ENCODE measurements at places on chromosomes 6 and 20.

DNA sequence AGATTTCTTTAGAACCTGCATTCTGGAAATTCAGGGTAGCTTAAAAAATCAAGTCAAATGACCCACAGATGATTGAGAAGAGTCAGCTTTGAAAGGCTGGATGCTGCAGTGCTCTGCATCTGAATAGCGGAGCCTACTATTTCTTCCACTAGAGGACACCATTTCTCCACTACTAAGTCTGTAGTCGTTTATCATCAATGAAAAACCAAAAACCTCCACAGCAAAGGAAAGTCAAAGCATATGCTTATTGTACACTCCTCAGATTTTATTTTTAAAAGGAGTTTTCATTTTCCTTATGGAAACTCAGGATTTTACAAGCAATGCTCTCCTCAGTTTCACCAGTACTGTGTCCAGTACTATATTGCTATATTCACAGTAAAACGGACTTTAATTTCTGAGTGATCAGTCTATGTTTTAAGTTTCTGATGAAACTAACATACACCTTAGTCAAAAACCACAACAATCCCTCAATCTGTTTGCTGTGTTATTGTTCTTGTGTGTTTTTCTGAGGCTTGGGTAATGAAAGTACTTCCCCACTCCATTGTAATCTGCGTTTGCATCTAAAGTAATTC lies 50.5 kb upstream of the ENPP5 start:
- DNase-seq: peak; percentile 61

DNA sequence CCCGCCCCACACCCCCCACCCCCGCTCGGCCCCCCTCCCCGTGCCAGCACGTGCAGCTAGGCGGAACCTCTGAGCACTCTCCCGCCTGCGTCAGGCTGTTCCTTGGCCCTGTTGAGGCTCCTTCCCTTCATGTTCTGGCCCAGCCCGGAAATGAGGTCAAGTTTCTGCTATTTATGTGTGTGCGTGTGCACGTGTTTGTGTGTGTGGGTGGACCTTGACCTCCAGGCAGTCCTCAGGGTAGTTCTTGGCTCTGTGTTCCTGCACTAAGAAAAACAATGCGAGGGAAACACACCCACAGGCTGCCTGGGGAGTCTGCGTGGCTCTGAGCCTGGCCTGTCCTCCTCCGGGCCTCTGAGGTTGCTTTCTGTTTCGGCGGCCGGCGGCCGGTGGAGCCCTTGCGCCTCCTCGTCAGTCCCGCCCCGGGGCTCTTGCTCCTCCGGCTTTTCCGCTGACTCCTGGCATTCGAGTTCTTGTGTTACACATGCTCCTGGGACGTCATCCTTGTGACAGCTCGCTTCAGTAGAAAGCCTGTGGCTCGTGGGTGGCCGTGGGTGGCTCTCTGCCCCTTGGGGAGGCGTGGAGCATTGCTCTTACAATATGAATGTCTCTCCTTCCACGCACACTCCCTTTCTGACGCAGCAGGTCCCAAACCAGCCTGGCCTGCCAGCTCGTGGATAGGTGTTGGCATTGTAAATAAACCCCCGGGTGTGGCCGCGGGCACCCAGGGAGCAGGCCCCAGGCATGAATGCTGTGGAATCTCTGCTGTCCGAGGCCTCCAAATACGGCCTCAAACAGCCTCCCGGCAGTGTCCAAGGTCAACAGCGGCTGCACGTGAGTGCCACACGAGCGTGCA lies 10.0 kb downstream of the SLCO4A1 start:
- peak; percentile 94 for DNase-seq

- no peak for DNase-seq
Measured at GRCh38 chr6:53567701-53568100, 22.8 kb upstream of the GCLC start.

GRCh38 chr20:1652960-1653359 lies 4.6 kb downstream of the SIRPG start:
- no peak for DNase-seq

- DNase-seq: no peak
Measured at GRCh38 chr20:39762716-39763115, 800.6 kb downstream of the DHX35 start.

DNA sequence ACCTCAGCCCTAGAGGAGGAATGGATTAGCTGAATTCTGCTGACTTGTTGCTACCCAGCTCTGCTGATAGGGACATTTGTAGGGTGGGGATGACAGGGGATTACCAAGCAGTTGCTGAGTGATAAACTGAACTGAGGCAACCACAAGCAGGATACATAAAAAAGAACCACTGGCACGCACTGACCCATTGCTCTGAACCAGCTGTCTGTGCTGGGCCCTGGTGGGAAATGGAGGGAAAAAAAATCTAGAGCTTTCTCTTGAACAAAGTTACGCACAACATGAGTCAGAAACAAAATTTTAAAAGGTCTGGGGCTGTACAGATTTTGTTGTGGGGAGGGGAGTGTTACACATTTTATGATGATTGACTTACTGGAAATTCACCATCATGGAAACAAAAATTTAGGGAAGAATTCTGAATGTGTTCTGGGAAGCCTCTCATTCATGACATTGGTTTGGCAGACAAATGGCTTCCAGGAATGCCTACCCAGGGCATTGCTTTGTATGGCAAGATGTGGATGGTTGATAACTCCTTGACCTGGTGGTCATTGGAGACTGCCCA lies 37.7 kb downstream of the FOXO3 start:
- DNase-seq: no peak

DNA sequence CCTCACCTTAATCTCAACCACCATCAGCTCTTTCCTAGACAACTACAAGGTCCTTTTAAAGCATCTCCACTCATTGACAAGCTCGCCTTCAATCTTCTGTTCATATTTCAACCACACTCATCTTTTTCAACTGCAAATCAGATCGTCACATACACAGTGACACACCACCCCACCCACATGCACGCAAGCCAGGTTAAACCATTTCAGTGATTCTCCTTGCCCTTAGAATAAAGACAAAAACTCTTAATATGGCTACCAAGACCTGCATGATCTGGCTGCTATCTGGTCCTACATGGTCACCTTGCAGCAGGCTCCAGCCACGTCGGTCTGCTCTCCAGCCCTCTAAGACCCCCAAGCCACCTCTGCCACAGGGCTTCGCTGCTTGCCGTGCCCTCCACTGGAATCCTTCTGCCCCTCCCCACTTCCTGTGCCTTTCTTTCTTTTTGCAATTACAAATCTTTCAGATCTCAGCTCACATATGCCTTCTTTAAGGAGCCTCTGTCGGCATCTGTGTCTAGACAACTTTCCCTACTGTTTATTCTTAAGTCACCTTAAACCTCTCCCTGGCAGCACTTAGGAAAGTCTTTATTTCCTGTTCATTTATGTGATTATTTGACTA lies 507.3 kb upstream of the ARID1B start:
- DNase-seq: no peak

GRCh38 chr6:45586216-45587171 lies 208.8 kb upstream of the SUPT3H start:
- no peak for DNase-seq

DNA sequence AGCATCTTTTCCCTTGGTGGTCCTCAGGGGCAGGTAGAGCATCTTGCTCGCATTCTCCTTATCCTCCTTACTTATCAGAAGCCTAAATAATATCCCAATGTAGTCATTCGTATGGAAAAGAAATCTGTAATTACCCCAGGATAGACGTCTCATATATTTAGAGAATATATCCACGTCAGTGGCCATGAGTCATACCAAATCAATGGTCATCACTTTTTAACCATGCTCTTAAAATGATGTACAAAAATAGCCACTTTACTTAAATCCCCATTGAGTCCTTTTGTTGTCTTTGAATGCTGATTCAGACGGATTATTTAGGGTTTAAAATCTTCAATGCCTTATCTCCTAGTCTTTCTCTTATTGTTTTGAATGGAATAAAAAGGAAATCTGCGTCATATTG lies 231.7 kb upstream of the STXBP5 start:
- no peak for DNase-seq

DNA sequence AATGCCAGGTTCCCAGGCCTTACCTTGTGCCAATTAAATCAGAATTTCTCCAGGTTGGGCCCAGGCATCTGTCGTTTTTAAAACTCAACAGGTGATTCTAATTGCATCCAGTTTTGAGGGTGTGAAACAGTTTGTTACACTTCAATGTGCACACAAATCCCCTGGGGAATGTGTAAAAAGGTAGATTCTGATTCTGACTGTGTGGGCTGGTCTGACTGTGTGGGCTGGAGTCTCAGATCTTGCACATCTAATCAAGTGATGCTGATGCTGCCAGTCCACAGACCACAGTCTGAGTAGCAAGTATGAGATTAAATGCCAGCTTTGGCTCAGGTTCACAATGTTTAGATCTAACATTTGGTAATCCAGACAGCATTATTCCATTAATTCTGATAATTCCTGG lies 12.5 kb upstream of the ETV7 start:
- DNase-seq: no peak

DNA sequence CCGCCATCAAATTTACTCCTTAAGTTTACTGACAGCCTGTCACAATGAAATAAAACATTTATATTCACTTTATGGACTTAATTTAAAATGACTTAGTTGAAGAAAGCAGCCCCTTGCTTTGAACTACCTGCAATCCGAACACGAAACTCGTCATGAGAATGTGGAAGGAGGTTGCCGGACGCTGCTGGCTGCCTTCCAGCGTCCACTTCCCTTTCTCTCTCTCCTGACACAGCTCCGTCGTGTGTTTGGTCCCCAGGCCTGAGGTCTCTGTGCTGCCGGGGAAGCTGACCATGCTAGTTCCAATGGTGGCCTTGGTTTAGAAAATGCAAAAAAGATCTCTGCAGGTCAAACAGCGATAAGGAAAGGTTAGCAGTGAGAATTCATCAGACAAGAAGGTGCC lies 519.7 kb downstream of the CDH26 start:
- no peak for DNase-seq

- peak; percentile 27 for DNase-seq
Measured at GRCh38 chr6:41965429-41966213, 24.0 kb upstream of the CCND3 start.

DNA sequence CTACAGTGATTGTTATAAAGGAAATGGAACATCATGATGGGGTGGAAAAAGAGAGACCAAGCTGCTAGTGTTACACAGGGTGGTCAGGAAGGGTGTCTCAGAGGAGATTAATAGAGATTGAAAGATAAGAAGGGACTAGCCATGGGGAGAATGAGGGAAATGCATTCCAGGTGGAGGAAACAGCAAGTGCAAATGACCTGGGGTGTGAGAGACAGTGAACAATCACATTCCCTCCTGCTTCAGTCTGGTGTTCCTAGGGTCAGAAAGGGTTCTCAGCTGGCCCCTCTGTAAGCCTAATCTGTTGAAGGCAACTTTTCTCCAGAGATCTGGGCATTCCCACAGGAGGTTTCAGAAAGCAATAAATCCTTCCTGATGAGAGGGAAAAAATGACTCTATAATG lies 3.6 kb upstream of the KCNB1 start:
- no peak for DNase-seq

DNA sequence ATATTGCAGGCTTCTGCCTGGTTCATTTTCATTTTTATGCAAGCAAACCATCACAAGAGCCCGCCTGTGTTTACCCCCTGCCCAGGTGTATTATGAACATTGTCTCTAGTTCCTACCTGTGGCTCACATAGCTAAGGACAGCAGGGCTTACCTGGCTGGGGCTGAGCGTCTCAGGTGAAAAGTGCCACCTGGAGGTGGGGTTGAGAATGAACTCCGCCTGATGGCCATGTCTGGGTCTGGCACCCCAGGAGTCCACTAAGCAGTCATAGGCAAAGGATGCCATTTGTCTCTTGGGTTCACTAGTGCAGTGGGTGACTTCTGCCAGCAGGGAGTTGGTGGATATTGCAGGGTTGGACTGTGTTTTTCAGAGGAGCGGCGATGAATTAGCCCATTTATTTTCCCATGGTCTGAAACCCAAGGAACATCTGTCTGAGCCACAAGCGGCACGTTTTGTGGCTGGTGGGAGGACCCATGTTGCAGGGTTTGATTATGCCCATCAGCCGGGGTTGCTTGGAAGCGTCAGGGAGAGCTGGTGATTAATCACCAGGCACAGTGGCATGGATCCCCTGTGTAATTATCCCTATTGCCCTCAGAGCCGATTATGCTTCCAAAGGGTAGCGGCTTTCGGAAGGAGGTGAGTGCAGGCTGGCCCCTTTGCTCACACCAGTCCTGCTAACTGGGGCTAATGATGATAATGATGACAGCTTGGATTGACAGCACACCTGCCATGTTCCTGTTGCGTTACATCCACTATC lies 92.1 kb downstream of the CDH26 start:
- DNase-seq: no peak

- no peak for DNase-seq
Measured at GRCh38 chr6:33967265-33967767, 163.5 kb upstream of the MLN start.

- no peak for DNase-seq
Measured at GRCh38 chr6:82909551-82909950, 156.1 kb downstream of the UBE3D start.

GRCh38 chr6:53979468-53980067 lies 131.7 kb upstream of the MLIP start:
- peak; percentile 43 for DNase-seq

- no peak for DNase-seq
Measured at GRCh38 chr6:48782225-48782624, 671.2 kb upstream of the PTCHD4 start.

DNA sequence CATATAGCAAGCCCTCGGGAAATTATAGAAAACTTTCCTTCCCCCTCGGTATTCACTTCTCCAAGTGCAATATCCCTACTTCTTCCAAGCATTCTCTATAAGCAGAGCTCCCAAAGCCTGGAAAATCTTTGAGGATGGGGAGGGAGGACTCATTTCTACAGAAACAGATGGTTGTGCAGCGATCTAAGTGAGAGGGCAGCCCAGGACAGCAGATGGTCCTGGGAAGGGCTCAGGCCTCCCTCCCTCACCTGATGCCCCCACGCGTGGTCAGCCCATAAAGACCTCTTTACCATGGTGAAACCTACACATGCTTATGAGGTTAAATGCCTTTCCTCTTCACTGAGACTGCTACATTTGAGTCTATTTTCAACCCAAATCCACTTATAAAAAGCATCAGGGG lies 319.6 kb upstream of the QKI start:
- no peak for DNase-seq

GRCh38 chr6:170152124-170152926 lies 138.6 kb downstream of the DLL1 start:
- peak; percentile 88 for DNase-seq

- no peak for DNase-seq
Measured at GRCh38 chr6:79334674-79335073, 100.2 kb upstream of the HMGN3 start.

- DNase-seq: no peak
Measured at GRCh38 chr6:121413879-121414278, 21.6 kb upstream of the GJA1 start.

GRCh38 chr20:33554914-33555420 lies 65.1 kb downstream of the CBFA2T2 start:
- peak; percentile 29 for DNase-seq

DNA sequence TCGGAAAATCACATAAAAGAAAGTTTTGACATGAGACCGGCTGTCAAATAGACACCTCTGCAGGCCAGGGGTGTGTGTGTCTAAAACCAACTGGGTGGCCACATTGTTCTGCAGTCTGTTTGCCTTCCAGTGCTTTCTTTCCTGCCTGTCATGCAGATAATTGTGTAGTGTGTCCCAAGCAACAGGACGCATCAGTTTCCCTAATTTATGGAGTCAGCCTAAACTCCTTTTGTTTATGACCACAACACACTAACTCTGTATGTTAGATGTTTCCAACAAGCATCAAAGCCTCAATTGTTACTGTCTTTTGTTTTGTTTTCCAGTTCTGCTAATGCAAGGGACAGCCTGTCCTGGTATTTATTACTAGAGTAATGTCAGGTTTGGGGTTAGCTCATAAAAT lies 205.7 kb downstream of the ATXN1 start:
- no peak for DNase-seq

GRCh38 chr6:92648364-92649086 lies 770.8 kb downstream of the EPHA7 start:
- no peak for DNase-seq

All from kidney capillary endothelial cell (primary cell).